Activated CD4-positive, alpha-beta T cell treated with anti-CD3 and anti-CD28 coated beads, Interleukin-2, amount 50 U/mL, for 24 hours (primary cell): ENCODE measurements at places on chromosomes 12 and 14.

- no peak for DNase-seq
Measured at GRCh38 chr12:51441583-51441982, 17.0 kb downstream of the SLC4A8 start.

- DNase-seq, result no peak
Measured at GRCh38 chr14:65318636-65319506, 93.7 kb upstream of the FUT8 start.

DNA sequence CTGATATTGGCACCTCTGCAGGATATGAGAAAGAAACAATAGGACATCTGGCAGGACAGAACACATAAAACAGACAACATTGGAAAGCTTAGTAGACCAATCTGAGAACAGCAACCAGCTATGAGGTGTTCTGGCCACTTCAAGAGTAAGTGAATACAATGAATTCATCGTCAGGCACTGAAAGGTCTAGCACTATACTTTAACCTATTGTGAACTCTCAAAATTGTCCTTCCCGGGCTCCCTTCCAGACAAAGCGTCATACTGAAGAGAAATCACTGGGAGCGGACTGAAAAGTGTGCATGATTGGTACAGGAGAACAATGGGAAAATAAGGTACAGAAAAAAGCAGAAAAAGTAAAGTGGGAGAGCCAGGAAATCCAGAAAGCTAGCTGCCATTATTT is 75.8 kb downstream of the LRP6 start:
- DNase-seq, result no peak

DNA sequence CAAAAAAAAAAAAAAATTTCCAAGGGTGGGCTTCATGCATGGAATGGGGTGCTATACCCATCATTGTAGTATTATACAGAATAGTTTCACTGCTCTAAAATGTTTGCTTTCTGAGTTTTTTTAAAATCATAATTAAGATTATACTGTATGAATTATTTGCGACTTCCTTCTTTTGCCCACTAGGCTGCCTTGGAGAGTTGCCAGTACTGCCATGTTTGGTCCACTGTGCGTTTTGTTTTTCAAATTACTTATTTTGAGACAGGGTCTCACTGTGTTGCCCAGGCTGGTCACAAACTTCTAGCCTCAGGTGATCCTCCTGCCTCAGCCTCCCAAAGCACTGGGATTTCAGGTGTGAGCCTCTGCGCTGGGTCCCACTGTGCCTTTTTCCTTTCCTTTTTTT is 19.9 kb downstream of the PLBD2 start:
- no peak for DNase-seq

DNA sequence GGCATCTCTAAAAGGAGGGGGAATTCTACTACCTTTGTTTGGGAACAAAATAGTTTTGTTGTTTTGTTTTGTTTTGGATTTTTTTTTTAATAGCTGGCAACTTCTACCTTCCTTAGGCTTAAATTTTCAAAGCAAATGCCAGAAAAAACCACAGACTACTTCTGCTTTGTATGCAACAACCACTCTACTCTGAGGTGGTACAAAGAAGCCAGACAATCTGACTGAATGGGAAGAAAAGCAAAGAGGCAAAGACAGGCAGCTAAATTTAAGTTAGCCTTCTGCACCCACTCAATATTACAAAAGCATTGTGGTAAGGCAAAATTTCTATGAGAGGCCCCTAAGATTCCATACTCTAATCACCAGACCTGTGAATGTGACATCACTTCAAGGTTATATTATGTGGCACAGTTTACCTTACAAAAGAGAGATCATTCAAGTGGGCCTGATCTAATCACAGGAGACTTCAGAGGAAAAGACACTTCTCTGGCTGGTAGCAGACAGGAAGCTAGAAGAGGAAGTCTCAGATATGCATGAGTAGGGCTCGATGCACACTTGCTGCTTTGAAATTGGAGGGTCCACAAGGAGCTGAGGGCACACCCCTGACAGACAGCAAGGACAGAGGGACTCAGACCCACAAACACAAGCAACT is 566.6 kb downstream of the RPS29 start:
- DNase-seq, result no peak

DNA sequence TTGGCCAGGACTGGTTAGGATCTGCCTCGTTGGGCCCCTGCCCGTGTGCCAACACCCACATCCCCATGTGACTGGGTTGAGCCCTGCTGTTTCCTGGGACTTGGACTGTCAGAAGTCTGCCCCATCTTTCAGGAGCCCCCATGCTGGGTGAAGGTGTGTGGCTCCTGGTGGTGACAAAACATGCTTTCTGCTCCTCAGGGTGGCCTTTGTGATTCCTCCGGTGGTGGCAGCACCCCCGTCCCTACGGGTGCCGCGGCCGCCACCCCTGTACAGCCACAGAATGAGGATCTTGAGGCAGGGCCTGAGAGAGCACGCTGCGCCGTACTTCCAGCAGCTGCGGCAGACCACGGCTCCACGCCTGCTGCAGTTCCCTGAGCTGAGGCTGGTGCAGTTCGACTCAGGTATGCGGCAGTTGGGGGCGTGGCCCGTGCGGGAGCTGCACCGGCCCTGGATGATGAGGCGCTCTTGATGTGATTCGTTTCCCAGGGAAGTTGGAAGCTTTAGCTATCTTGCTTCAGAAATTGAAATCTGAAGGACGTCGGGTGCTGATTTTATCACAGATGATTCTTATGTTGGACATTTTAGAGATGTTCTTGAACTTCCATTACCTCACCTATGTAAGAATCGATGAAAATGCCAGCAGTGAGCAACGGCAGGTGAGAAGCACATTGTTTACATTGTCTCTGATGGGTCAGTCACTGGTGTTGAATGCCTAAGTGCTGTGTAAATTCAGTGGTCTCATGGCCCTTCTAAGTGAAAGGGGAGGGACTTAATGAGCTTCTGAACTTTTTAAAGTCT is 80.0 kb downstream of the EP400 start:
- DNase-seq, result no peak

DNA sequence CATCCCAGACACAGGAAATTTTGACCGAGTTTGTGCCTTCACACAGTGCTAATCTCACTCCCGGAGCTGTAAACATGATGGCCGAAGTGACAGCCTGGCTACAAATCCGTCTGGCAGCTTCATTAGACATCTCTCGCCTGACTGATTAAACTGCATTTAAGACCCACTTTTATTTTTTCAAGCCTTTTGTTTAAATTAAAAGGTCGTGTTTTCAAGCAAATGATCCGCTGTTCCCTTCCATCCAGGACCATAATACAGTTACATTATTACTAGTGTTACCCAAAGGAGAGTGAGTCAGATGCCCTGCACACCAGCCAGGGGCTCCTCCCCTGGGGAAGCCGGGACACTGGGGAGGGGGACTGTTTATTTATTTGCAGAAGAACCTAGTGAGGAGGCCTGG is 200.2 kb downstream of the EXOC5 start:
- no peak for DNase-seq

- DNase-seq, result no peak
Measured at GRCh38 chr12:130634866-130635265, 81.2 kb downstream of the RIMBP2 start.

DNA sequence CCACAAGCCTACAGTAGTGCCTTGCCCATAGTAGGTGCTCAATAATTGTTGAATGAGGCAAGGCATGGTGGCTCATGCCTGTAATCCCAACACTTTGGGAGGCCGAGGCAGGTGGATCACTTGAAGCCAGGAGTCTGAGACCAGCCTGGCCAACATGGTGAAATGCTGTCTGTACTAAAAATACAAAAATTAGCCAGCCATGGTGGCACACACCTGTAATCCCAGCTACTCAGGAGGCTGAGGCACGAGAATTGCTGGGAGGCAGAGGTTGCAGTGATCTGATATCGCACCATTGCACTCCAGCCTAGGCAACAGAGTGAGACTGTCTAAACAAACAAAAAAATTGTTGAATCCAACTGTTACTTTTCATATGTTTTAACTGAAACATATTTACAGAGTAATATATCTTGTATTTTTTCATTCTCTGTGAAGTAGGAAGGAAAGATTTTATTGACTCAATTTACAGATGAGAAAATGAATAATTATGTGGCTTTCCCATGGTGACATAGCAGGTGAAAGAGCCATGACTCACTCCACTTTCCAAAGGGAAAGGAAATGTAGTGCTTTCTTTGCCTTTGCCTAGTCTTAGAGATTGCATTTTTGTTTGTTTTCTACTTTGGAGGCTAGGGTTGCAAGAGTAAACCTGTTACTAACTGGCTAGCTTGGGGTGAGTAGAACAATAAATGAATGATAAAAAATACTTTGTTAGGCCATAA is 95.4 kb upstream of the SLC38A4 start:
- no peak for DNase-seq

DNA sequence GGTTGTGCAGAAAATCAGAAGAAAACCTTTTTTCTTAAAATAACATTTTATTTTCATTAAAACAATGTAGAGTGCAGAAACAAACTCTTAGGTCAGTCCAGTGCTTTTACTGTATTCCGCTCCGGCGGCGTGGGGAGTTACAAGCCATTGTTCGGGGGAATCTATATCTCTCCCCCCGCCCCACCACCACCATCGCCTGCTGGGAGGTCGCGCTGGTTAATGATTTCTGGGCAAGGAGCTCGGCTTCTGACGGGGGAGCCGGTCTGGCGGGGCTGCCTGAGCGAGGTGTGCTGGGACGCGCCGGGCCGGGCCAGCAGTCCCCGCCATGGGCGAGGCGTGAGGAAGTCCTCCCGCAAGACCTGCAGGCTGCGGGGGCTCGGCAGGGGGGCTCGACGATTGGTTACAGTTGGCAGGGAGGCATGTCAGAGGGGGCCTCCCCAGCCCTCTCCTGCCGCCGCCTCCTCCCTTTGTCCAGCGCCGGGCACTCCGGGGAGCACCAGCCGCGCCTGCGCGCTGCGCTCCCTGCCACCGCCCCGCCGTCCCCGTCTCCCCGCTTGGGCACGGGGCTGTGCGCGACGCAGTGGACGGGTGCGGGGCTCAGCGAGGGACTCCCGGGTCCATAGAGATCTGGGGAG is 1.0 kb upstream of the DUSP6 start:
- peak; percentile 37 for DNase-seq

DNA sequence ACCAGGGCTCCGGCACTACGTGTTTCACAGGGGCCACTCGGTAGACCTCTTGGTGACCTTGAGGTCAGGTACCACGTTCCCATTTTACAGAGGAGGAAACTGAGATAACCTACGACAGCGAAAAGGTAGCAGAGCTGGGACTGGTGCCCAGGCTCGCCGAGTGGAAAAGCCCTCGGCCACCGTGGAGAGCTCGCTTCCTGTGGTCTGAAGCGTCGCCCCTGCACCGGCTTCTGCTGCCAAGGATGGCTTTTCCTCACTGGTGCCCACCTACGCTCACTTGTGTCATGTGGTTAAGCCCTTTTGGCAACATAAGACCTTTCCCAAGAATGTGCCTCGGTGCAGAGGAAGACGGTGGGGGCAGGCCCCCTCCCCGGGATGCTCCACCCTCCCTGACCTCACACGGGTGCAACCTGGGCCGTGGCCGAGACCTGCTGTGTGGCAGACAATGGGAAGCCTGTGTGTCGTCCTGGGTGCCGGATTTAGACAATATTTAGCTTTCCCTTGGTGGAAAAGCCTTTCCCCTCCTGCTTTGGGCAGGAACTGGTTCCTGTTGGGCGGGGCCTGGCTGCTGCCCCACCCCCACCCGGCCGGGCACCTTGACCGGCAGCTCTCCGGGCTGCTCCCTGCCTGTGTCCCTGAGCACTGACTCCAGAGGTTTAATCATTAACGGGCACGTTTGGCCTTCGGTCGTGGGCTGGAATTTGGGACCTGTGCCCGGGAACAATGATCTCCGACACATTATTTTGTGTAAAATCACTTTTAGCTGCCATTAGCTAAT is 32.4 kb upstream of the PPP1R13B start:
- no peak for DNase-seq

DNA sequence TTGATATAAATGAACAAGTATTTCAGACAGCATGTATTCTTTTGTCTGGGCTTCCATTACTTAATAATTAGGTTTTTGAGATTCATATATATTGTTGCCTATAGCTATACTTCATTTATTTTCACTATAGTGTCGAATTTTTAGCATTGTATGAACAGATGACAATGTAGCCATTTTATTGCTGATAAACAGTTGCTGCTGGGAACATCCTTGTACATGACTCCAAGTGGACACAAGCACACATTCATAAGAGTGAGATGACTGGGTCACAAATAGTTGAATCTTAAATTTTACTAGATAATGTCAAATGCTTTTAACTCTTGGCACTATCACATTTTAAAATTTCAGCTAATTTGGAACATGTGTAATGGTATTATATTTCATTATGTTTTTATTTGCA is 19.3 kb upstream of the PHC1 start:
- no peak for DNase-seq

DNA sequence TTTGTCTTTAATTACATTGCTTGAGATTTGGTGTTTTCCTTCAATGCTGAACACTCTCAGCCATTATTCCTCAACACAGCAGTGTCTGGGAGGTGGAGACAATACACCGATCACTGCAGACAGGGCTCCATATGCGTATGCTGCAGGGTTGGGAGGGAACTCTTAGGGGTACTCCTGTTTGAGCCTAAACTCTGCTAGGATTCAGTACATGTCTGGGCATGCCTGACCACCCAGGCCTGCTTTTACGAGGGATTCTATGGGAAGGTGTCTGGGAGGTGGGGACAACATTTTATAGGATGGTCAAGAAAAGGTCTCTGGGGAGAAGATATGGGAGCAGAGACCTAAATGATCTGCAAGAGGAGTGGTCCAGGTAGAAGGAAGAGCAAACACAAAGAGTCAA is 34.3 kb downstream of the DHRS2 start:
- no peak for DNase-seq

DNA sequence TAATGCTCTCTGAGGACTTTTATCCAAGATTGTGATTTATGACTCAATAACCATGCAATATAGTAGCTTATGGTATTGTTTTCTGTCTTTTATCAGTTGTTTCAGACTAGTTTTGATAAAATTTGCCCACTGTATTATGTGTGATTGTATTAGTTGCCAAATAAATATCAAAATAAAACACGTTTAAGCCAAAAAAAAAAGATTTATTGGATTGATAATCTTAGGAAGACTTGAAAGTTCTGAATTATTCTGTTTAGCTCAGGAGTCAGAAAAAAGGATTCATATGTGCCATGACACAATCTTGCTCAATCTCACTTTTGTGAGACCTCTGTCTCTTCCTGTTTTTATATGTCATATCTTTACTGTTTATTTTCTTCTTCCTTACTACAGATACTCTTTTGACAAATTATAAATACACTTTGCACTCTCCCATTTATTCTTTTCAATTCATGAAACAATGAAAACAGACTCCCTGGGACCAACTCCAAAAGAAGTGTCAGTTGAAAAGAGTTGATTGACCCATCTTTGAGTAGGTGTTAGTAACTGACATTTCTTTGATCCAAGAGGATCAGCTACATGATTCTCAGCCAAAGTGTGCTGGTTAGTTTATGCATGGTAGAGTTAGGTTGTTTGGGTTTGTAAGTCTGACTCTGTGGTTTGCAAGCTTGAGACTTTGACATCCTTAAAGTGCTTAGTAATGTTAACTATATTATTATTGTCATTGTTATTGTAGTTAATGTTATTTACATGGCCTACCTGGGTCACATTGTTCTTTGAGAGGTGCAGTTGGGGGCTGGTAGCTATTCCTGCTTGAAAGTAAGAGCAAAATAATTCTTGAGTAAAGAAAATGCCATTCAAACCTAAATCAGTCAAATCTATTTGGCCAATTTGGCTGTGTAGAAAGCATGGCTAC is 2.5 kb downstream of the OR6C76 start:
- DNase-seq, result no peak

- no peak for DNase-seq
Measured at GRCh38 chr14:90428676-90429075, 31.8 kb downstream of the CALM1 start.

GRCh38 chr12:94374124-94374523 is 85.5 kb downstream of the CEP83 start:
- no peak for DNase-seq
